ENCODE measurements at places on chromosomes 12 and 14. TPM values are rescaled to one million over a fixed set of nuclear protein-coding genes. Genes with fewer than 3 reads are reported as not detected.

DNA sequence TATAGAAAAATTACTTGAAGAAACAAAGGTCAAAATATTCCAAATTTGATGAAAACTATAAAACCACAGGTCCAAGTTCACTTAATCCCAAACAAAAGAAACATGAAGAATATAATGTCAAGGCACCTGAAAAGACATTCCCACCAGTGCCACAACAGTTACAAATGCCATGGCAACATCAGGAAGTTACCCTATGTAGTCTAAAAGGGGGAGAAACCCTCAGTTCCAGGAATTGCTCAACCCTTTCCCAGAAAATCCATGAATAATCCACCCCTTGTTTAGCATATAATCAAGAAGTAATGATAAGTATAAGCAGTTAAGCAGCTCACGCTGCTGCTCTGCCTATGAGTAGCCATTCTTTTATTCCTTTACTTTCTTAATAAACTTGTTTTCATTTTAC lies 3.8 kb upstream of the ACTR10 start:
- H3K4me1 ChIP-seq: peaks cover 15% of the 10 kb centered on the region
- no peak overlapping the region for H3K27ac ChIP-seq
- no peak for DNase-seq
- no peak overlapping the region for H3K4me3 ChIP-seq

GRCh38 chr14:99728981-99729451 lies 44.9 kb downstream of the CYP46A1 start:
- peaks cover 9% of the 10 kb centered on the region for H3K4me1 ChIP-seq
- no peak overlapping the region for H3K4me3 ChIP-seq
- DNase-seq: no peak
- H3K27ac ChIP-seq: peak overlapping the region; percentile 43
- H3K36me3 ChIP-seq: no peaks in the 10 kb centered on the region

GRCh38 chr12:60101715-60102114 lies 505.9 kb downstream of the SLC16A7 start:
- H3K36me3 ChIP-seq: no peaks in the 10 kb centered on the region
- H3K4me3 ChIP-seq: no peak overlapping the region
- H3K27ac ChIP-seq: no peak overlapping the region

DNA sequence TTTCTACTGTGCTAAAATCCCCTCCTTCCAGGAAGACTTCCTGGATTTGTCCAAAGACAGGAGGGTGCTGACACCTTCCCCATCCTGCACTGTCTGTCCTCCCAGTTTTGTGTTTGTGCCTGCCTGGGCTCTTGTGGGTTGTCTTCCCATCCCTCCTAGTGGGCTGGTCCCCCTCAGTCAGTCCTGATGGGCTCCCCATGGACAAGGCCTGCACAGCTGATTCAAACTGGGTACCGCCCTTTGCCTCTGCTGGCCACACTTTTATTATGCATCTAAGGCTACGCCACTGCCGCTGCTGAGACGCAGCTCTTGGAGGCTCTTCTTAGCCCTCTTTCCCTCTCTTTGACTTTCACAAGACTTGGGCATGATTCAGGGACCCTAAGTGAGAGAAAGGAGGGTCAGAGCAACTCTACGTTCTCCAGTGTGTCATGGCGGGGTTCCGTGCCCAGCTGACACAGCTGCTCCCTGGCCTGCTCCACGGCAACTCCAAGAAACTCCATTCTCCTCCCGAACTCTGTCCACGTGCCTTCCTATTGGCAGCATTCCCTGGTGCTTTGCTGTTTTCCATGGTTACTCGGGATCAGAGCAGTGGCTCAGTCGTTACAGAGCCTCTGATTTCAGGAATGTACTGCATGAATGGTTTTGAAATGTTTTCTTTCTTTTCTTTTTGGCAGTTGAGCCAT lies 3.8 kb upstream of the KRT85 start:
- H3K4me3 ChIP-seq: no peak overlapping the region
- no peak for DNase-seq
- peaks cover 12% of the 10 kb centered on the region for H3K4me1 ChIP-seq
- no peaks in the 10 kb centered on the region for H3K36me3 ChIP-seq
- H3K27me3 ChIP-seq: peaks cover 19% of the 10 kb centered on the region

DNA sequence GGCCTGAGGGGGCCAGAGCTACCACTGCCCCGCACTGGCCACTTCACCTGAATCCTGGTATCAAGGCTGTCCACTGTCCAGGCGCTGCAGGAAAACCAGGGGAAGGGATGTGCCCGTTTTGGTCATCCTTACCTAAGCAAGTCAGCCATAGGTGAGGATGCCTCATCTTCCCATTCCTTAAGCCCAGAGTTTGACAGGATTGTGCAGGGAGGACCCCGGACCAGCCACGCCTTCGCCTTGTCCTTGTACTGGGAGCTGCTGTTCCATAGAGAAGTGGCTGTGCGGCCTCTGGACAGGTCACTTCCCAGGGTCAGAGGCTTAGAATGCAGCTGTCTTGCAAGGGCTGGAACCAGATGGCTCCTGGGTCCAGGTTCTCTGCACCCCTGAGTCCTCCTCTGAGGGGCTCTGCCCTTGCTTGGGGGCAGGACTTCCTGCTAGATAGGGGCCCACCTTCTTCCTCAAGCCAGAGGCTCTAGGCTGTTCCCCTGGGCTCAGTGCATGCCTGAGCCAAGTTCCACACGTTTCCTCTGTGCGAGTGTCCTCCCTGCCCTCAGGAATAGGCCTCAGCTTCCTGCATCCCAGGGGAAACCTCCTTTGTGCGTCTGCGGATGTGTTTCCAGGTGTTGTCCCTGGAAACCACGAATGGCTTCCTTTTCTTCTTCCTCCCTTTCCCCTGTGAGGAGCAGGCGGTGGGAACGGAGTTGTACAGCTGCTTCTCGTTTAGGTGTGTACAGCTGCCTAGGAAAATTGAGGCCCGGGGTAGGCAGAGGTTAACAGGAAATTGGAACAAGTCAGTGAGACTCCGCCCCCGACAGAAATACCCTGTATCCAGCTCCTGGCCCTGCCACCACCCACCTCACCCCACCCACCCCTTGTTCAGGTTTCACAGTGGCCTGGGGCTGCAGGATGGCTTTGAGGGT lies 54.3 kb upstream of the RIN3 start:
- H3K36me3 ChIP-seq: no peaks in the 10 kb centered on the region
- peak overlapping the region; percentile 39 for H3K27ac ChIP-seq
- H3K27me3 ChIP-seq: peaks cover 3% of the 10 kb centered on the region
- peak; percentile 68 for DNase-seq

DNA sequence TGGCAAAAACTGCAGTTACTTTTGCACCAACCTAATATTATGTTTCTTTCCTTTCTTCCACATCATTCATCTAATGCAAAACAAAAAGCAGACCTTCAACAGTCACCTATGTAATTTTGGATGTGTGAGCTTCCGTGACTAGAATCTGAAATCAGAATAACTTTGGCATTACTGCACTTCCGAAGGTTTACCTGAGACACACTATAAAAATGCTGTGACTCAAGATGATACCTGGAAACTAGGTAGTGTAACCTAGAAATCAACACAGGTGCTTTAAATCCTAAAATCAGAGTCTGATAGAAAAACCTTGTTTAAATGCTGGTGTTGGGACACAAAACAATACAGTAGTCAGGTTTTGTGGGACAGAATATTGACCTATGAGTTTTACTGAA lies 2.2 kb downstream of the BTBD7 start:
- H3K27me3 ChIP-seq: no peaks in the 10 kb centered on the region
- peak overlapping the region; percentile 97 for H3K4me3 ChIP-seq
- H3K27ac ChIP-seq: no peak overlapping the region
- peaks cover 35% of the 10 kb centered on the region for H3K4me1 ChIP-seq
- DNase-seq: no peak

GRCh38 chr14:61346793-61347192 lies 25.4 kb downstream of the PRKCH start:
- H3K4me3 ChIP-seq: no peak overlapping the region
- no peaks in the 10 kb centered on the region for H3K27me3 ChIP-seq
- DNase-seq: no peak
- H3K36me3 ChIP-seq: no peaks in the 10 kb centered on the region
- H3K4me1 ChIP-seq: peaks cover 10% of the 10 kb centered on the region
- no peak overlapping the region for H3K27ac ChIP-seq

DNA sequence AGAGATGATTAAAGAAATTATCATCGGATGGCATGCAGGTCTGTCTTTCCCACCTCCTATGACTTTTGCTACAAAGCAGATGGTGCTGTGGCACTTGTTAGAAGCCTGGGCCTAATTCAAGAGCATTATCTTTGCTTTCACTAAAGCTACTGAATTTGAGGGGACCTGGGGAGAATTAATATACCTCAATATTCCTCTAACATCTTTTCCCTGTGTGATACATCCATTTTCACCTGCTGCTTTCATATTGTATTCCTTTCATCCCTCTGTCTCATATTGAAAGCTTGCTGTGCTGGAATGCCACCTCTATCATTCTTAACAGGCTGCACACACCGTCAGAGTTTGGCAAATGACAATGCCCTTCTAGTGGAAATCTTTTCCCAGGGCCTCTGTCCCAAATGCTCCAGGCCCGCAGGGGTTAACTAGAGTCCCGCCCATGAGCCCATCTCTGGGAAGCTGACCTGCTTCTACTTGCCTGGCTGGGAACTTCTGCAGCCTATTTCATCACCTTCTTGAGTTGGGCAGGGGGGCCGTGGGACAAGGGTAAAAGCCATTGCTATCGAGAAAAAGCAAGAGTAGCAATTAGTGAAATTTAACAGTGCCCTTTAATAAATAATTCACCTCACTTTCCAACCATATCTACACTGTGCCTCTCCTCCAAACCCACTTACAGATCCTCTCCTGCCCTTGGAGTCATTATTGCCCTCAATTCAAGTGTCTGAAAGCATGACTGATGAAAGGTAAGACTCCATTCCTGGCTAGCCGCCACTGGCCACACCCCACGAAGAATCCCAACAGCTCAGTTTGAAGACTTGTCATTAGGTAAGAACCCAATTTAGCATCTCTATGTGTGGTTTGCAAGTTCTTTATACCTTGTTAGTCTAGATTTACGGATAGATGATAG lies 126.7 kb upstream of the BTG1 start:
- peak overlapping the region; percentile 19 for H3K4me3 ChIP-seq
- peaks cover 14% of the 10 kb centered on the region for H3K27me3 ChIP-seq
- peak overlapping the region; percentile 35 for H3K27ac ChIP-seq
- H3K36me3 ChIP-seq: no peaks in the 10 kb centered on the region
- no peak for DNase-seq

GRCh38 chr12:42857106-42857505 lies 267.6 kb upstream of the PRICKLE1 start:
- DNase-seq: no peak
- no peaks in the 10 kb centered on the region for H3K36me3 ChIP-seq
- no peak overlapping the region for H3K4me3 ChIP-seq
- no peaks in the 10 kb centered on the region for H3K27me3 ChIP-seq
- H3K27ac ChIP-seq: no peak overlapping the region

GRCh38 chr12:7162691-7163114 lies 26.8 kb upstream of the PEX5 start:
- H3K4me1 ChIP-seq: no peaks in the 10 kb centered on the region
- no peak for DNase-seq
- H3K4me3 ChIP-seq: peak overlapping the region; percentile 3

- no peaks in the 10 kb centered on the region for H3K4me1 ChIP-seq
- no peaks in the 10 kb centered on the region for H3K27me3 ChIP-seq
- no peak for DNase-seq
Observed at GRCh38 chr14:28436821-28437220, 329.8 kb upstream of the FOXG1 start.

DNA sequence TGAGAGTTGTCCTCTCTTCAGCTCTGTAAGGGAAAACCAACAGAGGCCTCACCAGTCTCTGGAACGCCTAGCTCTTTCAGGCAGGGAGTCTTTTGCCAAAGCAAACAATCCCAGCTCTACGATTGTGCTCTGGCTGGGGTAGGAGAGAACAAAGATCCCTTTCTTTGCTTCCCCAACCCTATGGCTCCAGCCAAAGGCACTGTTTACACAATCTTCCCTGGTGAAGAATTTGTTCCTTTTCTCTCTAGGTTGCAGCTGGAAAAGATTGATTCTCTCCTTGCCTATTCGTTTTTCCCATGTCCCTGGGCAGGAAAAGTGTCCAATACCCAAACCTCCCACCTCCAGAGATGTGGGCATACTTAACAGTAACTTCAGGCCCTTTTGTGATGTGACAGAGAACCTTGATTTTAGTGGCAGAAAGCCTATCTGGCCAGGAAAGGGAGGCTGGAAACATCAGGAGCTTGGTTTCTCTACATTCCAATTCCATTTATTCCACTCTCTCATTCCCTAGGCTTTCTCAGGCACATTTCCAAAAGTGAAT lies 16.8 kb downstream of the ATP5MC2 start:
- H3K27me3 ChIP-seq: no peaks in the 10 kb centered on the region
- H3K27ac ChIP-seq: peak overlapping the region; percentile 86
- H3K4me3 ChIP-seq: peak overlapping the region; percentile 37
- H3K4me1 ChIP-seq: peaks cover 26% of the 10 kb centered on the region

DNA sequence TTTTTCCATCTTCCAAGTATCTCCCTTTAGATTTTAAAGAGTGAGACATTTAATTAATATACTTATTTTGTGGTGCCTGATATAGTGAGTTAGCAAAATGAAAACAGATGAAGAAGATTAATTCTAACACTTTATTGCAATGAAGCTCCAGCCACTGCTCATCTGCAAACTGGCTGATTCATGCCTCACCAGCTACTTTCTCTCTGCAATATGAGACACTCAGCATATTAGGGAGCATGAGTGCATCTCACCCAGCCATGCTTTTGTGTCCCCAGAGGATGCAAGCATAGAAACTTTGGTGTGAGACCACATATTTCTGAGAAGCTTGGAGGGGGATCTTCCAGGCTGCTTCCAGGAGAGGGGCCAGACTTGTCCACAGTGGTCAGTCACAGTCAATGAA lies 148.6 kb downstream of the BMP4 start:
- DNase-seq: no peak
- H3K27ac ChIP-seq: no peak overlapping the region
- peaks cover 6% of the 10 kb centered on the region for H3K4me1 ChIP-seq
- H3K4me3 ChIP-seq: no peak overlapping the region
- no peaks in the 10 kb centered on the region for H3K27me3 ChIP-seq

DNA sequence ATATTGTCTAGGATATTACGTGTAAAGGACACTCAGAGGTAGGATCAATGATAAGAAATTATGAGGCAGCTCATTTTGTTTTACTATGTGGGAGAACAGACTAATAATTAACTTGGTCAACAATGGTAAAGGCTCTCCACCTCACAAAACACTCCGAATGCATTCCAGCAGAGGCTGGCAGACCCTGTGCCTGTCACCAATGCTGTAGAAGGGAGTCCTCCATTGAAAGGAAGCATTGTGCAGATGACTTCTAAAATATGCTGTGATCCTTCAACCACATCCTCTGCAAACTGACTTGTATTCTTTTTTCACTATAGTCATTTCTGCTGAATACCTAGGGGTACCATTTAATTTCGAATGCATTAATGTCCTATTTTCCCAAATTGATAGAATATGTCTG lies 119.6 kb upstream of the EEA1 start:
- peak overlapping the region; percentile 2 for H3K27ac ChIP-seq
- H3K27me3 ChIP-seq: no peaks in the 10 kb centered on the region
- H3K36me3 ChIP-seq: no peaks in the 10 kb centered on the region
- peaks cover 12% of the 10 kb centered on the region for H3K4me1 ChIP-seq
- DNase-seq: no peak
- no peak overlapping the region for H3K4me3 ChIP-seq

- peak overlapping the region; percentile 100 for H3K4me3 ChIP-seq
- H3K27ac ChIP-seq: no peak overlapping the region
- H3K4me1 ChIP-seq: peaks cover 14% of the 10 kb centered on the region
- H3K27me3 ChIP-seq: no peaks in the 10 kb centered on the region
Observed at GRCh38 chr12:110466791-110467190, 1.3 kb downstream of the GPN3 start.

- H3K36me3 ChIP-seq: peaks cover 10% of the 10 kb centered on the region
- H3K27me3 ChIP-seq: no peaks in the 10 kb centered on the region
- DNase-seq: no peak
- H3K27ac ChIP-seq: no peak overlapping the region
Observed at GRCh38 chr12:27866373-27867101, 86.5 kb upstream of the MANSC4 start.

Gene HOXC4
- total RNA-seq: 6.7 TPM

Gene GPRC5D
- not detected for total RNA-seq

Gene TEX52
- not detected for total RNA-seq

Gene CLEC6A
- total RNA-seq: not detected

Gene IAPP
- total RNA-seq: 10.0 TPM

Gene CDH24
- total RNA-seq: 7.9 TPM

Gene CATSPERB
- total RNA-seq: 2.0 TPM
